Upper lobe of right lung (tissue), 1 donor: ENCODE measurements at places on chromosomes 1 and 21. TPM values are rescaled to one million over a fixed set of nuclear protein-coding genes. Genes with fewer than 3 reads are reported as not detected.

Gene G0S2
- 36.5 TPM for total RNA-seq

DNA sequence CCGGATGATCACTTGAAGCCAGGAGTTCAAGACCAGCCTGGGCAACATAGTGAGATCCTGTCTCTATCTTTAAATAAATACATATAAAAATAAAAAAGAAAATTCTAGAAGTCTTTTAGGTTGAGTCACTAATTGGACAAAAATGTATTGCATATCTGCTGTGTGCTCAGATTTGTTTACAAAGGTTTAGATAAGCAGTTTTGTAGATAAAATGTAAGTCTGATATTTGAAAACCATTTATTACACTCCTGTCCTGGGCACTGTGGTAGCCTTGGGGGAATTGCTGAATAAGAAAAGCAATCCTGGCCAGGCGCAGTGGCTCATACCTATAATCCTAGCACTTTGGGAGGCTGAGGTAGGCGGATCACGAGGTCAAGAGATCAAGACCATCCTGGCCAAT is 11.6 kb downstream of the GMEB1 start:
- no peak for DNase-seq
- no peak overlapping the region for H3K27ac ChIP-seq
- H3K36me3 ChIP-seq = peaks cover 19% of the 10 kb centered on the region
- H3K4me3 ChIP-seq = no peak overlapping the region

DNA sequence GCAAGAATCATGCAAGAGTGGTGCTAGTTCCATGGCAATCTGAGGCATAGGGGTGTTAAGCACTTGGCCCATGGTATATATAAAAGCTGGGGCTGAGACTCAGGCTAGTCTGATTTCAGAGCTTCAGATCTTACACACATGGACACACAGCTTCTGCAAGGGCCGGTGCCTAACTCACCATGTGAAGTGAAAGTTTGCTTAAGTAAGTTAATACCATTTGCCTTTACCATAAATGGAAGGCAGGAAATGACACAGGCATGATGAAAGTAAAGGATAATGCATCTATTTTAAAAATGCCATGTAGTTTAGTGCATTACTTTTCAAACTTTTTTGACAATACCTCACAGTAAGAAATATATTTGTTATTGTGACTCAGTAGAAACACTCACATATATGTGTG is 122.6 kb downstream of the KCNJ6 start:
- H3K4me3 ChIP-seq = no peak overlapping the region
- no peak overlapping the region for H3K27ac ChIP-seq
- H3K4me1 ChIP-seq = no peaks in the 10 kb centered on the region

- H3K4me1 ChIP-seq = peaks cover 13% of the 10 kb centered on the region
- H3K4me3 ChIP-seq = no peak overlapping the region
- H3K27ac ChIP-seq = no peak overlapping the region
- no peaks in the 10 kb centered on the region for H3K27me3 ChIP-seq
- no peak for DNase-seq
- H3K36me3 ChIP-seq = no peaks in the 10 kb centered on the region
These were observed 3.2 kb upstream of the ZBTB21 start for GRCh38 chr21:42013376-42013775.

DNA sequence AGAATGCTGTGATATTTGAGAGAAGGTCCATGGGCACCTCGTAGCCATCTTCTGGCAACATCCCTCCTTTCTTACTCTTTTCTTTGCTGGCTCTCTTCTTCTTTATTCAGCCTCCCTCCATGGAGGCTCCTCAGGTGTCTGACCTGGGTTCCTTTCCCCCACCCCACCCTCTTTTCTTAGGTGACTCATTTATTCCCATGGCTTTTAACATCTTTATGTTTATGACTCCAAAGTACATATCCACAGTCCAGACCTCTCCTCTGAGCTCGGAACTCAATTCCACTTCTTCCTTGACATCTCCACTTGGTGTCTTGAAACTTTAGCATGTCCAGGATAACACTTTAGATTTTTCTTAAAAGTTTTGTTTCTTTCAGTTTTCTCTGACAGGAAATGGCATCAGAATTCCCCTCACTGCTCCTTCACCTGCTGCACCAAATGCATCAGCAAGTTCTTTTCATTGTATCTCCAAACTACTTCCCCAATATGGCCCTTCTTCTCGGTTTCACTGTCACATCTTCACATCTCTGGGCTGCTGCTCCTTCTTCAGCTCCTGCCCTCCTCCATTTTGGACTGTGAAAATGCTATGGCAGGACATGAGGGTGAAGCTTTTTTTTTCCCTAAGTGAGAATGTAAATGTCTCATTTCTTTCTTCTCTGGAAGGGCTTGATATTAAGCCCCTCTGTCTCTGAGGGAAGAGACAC is 95.9 kb downstream of the GIPC2 start:
- no peaks in the 10 kb centered on the region for H3K36me3 ChIP-seq
- DNase-seq = no peak
- H3K27ac ChIP-seq = no peak overlapping the region

DNA sequence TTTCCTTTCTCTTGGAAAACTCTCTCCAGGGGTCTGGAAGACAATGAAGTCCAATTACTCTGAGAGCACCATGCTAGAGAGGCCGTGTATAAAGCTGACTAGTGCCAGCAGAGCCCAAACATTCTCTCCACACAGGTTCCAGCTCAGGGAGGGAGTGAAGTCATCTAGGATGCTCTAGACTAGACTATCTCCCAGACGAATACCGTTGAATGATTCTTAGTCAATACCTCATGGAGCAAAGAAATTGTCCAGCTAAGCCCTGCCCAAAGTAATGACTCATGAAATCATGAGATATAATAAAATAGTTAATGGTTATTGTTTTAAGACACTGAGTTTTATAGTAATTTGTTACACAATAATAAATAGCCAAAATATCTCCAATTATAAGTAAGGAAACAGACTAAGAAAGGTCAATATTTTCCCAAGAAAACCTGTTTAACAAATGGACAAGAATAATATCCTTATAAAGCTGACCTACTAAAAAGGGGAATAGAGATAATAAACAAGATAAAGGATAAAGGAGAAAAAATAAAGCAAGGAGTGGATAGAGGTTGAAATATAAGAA is 163.9 kb upstream of the LRRC7 start:
- no peak overlapping the region for H3K27ac ChIP-seq
- H3K4me3 ChIP-seq = no peak overlapping the region
- H3K4me1 ChIP-seq = no peaks in the 10 kb centered on the region
- H3K36me3 ChIP-seq = no peaks in the 10 kb centered on the region
- no peak for DNase-seq

DNA sequence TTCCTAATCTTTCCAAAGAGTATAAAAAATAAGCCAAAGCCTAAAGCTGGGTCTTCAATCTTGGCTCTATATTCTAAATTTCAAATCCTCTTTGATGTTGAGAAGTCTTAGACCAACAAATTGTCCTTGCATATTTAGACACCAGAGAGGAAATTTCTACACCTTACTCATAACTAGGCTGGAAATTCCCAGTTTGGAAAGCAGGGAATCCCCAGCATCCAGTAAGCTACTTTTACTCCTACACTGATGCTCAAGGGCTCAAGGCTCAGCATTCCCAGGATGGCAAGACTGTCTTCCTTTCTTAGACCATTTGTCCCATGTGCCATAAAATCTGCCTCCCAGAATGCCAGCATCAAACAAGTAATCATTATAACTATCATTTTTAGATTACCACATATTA is 28.3 kb downstream of the PRDX6 start:
- H3K4me1 ChIP-seq = peaks cover 3% of the 10 kb centered on the region
- H3K27ac ChIP-seq = no peak overlapping the region
- H3K36me3 ChIP-seq = no peaks in the 10 kb centered on the region
- H3K27me3 ChIP-seq = no peaks in the 10 kb centered on the region

Gene SPATA17
- total RNA-seq = 0.26 TPM
